ENCODE measurements at places on chromosomes 4 and X.

- DNase-seq: no peak
These were observed 1.0 kb downstream of the SLC10A6 start for GRCh38 chr4:86848136-86848535.

- no peak for DNase-seq
These were observed 30.6 kb upstream of the MCF2 start for GRCh38 chrX:139738581-139738980.

DNA sequence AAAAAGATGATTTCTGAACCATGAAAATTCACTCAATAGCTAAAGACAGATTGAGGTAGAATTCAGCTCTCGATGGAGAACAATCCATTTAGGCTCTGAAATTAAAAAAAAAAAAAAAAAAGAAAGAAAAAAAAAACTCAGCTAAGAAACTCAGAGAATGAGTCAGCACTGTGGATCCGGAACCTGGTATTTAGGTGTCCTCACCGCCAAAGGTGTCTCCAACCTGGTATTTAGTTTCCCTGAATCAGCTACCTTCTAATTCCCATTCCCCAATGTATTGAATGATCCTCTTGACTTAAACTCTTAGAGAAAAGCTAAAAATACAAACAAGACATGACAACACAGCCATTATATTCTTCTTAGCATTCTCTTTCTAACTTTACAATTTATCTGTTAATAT, 150.3 kb upstream of the RASGEF1B start:
- DNase-seq: no peak

DNA sequence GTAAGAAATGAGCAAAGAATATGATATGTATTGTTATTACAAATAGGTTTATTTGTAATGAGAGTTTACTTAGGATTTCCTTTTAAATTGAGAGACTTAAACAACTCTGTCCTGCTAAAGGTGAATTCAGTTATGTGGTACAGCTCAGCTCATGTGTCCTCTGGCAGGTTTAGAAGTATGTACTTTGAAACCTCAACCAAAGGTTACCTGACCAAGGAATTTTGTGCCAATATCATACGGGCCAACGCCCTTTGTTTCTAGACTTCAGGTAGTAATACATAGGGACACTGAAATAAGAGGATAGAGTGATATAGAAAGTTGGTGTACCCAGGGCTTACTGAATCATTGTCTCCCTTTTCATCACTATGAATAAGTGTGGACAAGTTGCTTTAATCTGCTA, 25.7 kb downstream of the SLAIN2 start:
- no peak for DNase-seq

DNA sequence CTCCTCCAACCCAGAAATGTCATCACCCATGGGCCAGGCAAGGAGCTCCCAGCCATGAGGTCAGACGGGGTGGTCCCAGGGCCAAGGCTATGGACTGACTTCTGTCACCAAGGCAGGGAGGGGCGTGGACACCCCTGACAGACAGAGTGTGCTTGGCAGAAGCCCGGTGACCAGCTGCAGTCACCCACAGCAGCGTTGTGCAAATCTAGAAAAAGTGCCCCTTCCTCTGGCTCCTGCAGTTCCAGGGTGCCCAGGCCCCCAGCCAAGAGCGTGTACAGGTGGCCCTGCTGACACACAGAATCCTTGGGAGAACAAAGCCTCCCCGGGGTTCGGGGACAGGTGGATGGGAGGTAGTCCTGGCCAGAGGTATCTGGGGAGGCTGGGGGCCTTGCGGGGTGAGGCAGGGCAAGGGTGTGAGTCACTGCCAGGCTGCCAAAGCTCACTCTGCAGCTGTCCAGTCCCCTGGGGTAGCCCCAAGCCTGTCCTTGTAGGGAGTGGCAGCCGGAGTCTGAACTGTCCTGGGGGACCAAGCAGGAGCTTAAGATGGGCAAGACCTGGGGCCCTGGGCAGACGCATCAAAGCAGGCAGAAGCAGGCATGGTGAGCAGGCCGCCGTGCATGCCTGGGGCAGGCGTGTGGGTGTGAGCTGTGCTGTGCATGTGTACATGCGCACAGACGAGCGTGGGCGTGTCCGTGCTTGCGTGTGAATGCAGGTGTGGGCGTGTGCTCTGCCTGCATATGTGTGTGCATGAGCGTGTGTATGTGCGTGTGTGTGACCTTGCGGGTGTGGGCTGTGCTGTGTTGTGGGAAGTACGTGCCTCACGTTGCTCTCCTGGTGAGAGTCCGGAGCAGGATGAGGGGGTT, 3.3 kb downstream of the MYL5 start:
- DNase-seq: no peak

GRCh38 chr4:144816668-144817067, 170.7 kb downstream of the HHIP start:
- DNase-seq: no peak

- DNase-seq: no peak
These were observed 129.6 kb upstream of the MED14 start for GRCh38 chrX:40864972-40865371.

GRCh38 chrX:139640259-139640658, 67.7 kb downstream of the MCF2 start:
- no peak for DNase-seq

GRCh38 chr4:80492761-80493160, 157.2 kb downstream of the CFAP299 start:
- DNase-seq: peak; percentile 3

- DNase-seq: no peak
These were observed 76.0 kb downstream of the ADGRG4 start for GRCh38 chrX:136376713-136377112.

DNA sequence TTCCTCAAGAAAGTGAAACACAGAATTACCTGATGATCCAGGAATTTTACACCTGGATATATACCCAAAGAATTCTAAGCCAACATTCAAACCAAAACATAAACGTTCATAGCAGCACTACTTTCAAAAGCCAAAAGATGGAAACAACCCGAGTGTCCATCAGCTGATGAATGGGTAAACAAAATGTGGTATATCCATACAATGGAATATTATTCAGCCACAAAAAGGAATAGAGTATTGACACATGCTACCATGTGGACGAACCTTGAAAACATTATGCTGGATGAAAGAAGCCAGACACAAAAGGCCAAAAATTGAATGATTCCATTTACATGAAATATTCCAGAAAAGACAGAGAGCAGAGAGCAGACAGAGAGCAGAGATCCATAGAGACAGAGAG, 52.0 kb downstream of the IRF2 start:
- no peak for DNase-seq

DNA sequence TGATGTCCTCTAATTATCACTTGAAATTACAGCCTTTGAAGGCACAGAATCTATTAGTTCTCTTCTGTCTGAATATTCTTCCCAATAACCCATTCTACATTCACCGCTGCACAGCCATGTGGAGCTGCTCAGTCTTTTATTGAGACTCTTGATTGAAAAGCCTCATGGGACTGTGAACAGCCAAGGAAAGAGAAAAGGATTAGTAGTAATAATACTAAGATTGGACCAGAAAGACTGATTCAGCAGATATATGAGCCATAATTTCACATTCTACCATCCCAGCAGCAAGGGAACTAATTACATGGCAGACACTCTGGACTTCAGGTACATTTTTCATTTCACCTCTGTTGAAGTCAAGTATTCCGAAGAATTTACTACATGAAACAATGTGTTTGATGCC, 2471.7 kb downstream of the ARAP2 start:
- no peak for DNase-seq

DNA sequence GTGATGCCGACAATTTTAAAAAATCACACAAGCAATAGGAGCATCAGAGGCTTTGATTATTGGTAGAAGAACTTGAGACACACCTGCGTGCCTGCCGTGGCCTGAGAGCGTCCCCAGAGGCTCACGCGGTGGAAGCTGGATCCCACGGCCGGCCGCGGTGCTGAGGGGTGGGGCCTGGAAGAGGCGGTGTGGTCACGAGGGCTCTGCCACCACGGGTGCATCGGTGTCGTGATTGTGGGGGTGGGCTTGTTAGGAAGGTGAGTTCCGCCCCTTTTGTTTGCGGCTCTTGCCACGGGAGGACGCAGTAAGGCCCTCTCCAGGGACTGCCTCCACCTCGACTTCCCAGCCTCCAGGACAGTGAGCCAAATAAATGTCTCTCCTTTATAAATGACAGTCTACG, 77.2 kb upstream of the ADRA2C start:
- DNase-seq: no peak

- no peak for DNase-seq
These were observed 1.1 kb downstream of the SLIT2 start for GRCh38 chr4:20252656-20253282.

DNA sequence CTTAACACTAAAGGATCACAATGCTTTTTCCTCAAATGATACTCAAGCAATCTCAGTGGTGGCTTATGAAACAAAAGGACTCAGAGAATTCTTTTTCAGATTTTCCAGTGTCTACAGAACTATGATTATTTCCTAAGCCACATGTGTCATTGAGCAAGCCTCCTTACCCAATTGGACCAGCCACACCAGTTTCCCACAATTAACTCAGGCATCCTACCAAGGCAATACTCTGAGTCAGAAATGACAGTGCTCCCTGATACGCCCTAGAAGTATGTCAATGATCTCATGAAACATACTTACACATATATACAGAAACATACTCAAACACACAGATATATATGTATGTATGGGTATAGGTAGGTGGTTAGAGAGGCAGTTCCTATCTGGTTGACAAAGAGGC, 4.8 kb downstream of the ADAMTS3 start:
- no peak for DNase-seq

- DNase-seq: no peak
These were observed 1.6 kb downstream of the ZAR1 start for GRCh38 chr4:48491514-48492176.

- DNase-seq: no peak
These were observed 3.1 kb upstream of the ANTXR2 start for GRCh38 chr4:80075995-80076675.

GRCh38 chr4:122909683-122910082, 12.7 kb downstream of the NUDT6 start:
- DNase-seq: no peak

GRCh38 chr4:175453456-175453855, 358.6 kb downstream of the GPM6A start:
- DNase-seq: no peak

DNA sequence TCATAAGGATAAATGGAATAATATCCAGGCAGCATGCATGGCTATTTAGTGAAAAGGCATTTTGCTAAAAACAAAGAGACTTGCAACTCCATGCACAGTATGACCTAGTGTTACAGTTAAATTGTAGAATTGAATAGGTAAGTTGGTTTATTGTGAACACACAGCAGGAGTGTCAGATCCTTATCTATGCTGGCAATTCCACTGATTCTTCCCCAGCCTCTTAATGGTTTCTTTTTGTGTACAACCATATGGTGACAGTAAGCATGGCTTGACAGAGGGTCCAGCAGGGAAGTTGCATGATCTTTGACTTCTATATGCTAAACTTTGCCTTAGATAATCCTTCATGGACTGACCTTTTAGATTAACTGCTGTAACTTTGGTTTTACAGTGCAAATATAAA, 936.6 kb upstream of the EPHA5 start:
- DNase-seq: no peak

DNA sequence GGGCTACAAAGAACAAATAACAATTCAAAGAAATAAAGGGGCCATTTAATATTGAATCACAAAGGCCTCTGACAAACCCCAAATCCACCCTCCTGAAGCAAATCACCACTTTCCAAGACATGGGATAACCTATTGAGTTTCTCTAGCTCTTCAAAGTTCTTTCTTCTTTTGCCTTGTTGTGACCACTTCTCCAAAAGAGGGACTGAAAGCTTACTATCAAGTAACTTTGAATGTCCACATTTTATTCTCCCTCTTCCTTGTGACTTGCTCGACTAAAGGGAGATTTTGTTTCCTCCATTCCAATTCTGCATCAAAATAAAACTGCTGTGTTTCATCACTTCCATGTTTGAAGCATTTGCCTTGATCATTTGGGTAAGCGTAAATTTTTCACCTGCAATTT, 166.6 kb upstream of the SLC7A11 start:
- DNase-seq: no peak

- DNase-seq: no peak
These were observed 23.4 kb upstream of the PAQR3 start for GRCh38 chr4:78962597-78963115.

GRCh38 chrX:427812-428725, 41.4 kb upstream of the PPP2R3B start:
- DNase-seq: no peak

DNA sequence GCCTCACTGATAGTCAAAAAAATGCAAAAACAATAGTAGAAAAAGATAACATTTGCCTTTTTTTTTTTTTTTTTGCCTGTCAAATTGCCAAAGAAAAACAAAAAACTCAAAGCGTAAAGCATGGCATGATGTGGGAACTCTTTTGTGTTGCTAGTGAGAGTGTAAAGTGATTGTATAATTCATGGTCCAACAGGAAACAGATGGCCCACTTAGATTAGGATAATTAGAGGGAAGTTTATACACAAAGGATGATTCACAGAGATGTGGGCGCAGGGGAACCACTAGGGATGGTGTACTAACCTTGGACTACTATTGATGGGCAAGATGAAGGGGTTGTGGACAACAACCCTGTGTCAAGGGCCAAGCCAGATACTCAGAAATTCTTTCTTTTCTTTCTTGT, 16.4 kb downstream of the MCUB start:
- DNase-seq: no peak

GRCh38 chr4:180706766-180707165, 1536.4 kb upstream of the TENM3 start:
- DNase-seq: no peak

DNA sequence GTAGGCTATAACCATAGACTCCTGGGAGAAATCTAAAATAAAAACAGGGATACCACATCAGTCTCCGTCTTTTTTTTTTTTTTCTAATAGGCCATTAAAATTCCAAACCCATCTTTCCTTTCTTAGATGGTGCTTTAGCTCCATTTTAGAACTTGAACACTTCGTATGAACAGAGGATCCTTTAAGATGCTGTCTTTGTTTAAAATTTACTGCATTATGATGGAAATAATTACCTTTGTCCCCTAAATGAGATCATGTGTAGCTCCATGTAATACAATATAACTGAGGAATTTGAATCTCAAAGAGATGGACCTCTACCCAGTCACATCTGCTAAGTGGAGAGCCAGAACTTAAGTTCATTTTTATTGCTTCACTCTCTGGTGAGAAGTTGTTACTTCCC, 47.9 kb downstream of the CEP135 start:
- no peak for DNase-seq

GRCh38 chr4:4420421-4420820, 33.5 kb downstream of the NSG1 start:
- no peak for DNase-seq

- no peak for DNase-seq
These were observed 825.6 kb upstream of the INTU start for GRCh38 chr4:126807132-126807531.

GRCh38 chr4:81594490-81595159, 122.9 kb upstream of the RASGEF1B start:
- no peak for DNase-seq

- no peak for DNase-seq
These were observed 61.7 kb upstream of the HDAC8 start for GRCh38 chrX:72634331-72634730.

- DNase-seq: no peak
These were observed 90.3 kb downstream of the JAKMIP1 start for GRCh38 chr4:6109842-6110560.

GRCh38 chr4:31375936-31376335, 655.8 kb downstream of the PCDH7 start:
- DNase-seq: no peak

Data from activated CD8-positive, alpha-beta memory T cell treated with anti-CD3 and anti-CD28 coated beads for 4 hours (primary cell).